ENCODE measurements at places on chromosomes 3 and 15. TPM values are rescaled to one million over a fixed set of nuclear protein-coding genes. Genes with fewer than 3 reads are reported as not detected.

- H3K27ac ChIP-seq = no peak overlapping the region
- H3K36me3 ChIP-seq = no peaks in the 10 kb centered on the region
- no peak overlapping the region for H3K4me3 ChIP-seq
- DNase-seq = no peak
- peaks cover 40% of the 10 kb centered on the region for H3K27me3 ChIP-seq
Measured at GRCh38 chr3:126288314-126288713, 68.9 kb downstream of the KLF15 start.

Gene MELTF
- total RNA-seq = 7.6 TPM

GRCh38 chr15:89329329-89330084 is 5.1 kb downstream of the POLG start:
- H3K4me1 ChIP-seq = peaks cover 51% of the 10 kb centered on the region
- H3K27me3 ChIP-seq = no peaks in the 10 kb centered on the region
- peak overlapping the region; percentile 86 for H3K27ac ChIP-seq
- peak; percentile 73 for DNase-seq
- peaks cover 79% of the 10 kb centered on the region for H3K36me3 ChIP-seq

GRCh38 chr3:134496471-134497071 is 10.7 kb downstream of the CEP63 start:
- no peak for DNase-seq
- peaks cover 32% of the 10 kb centered on the region for H3K4me1 ChIP-seq
- H3K27ac ChIP-seq = no peak overlapping the region
- H3K36me3 ChIP-seq = peaks cover 60% of the 10 kb centered on the region
- no peak overlapping the region for H3K4me3 ChIP-seq

DNA sequence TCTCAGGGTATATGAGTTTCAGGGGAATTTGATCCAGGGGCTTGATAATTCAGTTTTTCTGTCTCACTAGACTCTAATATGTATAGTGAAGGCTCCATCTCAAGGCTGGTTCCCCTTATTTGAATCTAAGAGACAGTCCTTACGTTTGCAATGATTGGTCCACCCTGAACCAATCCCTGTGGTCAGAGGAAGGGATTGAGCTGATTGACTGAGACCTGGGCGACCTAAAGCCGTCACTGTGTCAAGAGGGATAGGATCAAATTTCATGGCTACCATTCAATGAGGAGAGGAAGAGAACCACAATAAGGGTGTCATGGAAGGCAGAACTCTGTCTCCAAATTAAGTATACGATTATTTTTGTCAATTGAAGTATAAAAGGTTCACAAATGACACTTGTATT is 16.3 kb downstream of the NUDT16 start:
- no peak overlapping the region for H3K27ac ChIP-seq
- no peaks in the 10 kb centered on the region for H3K4me1 ChIP-seq
- H3K36me3 ChIP-seq = no peaks in the 10 kb centered on the region
- no peak overlapping the region for H3K4me3 ChIP-seq
- no peak for DNase-seq

All from activated CD8-positive, alpha-beta T cell treated with anti-CD3 and anti-CD28 coated beads, Interleukin-2, amount 10 ng/mL, durations not matched to agents 7 days and 5 days (primary cell).